ENCODE measurements at places on chromosomes 12 and 14. TPM values are rescaled to one million over a fixed set of nuclear protein-coding genes. Genes with fewer than 3 reads are reported as not detected.

SELPLG gene
- total RNA-seq, result 1.4 TPM

CMKLR1 gene
- not detected for total RNA-seq

LRIG3 gene
- 10.7 TPM for total RNA-seq

KRT75 gene
- not detected for total RNA-seq

HCFC2 gene
- 11.1 TPM for total RNA-seq

IL26 gene
- not detected for total RNA-seq

RNASE12 gene
- total RNA-seq, result not detected

KIF21A gene
- total RNA-seq, result 41.3 TPM

BEST3 gene
- not detected for total RNA-seq

SMCO2 gene
- not detected for total RNA-seq

KCNK10 gene
- not detected for total RNA-seq

RAPGEF3 gene
- total RNA-seq, result 8.8 TPM

SERPINA9 gene
- not detected for total RNA-seq

TPH2 gene
- total RNA-seq, result not detected

CYP27B1 gene
- 1.3 TPM for total RNA-seq

PPP1R36 gene
- not detected for total RNA-seq

GPRC5D gene
- total RNA-seq, result not detected

MAP1LC3B2 gene
- 2.3 TPM for total RNA-seq

ZFYVE26 gene
- 13.3 TPM for total RNA-seq

RPS6KL1 gene
- 7.6 TPM for total RNA-seq

RASSF9 gene
- 0.54 TPM for total RNA-seq

PLEKHG3 gene
- 72.2 TPM for total RNA-seq

GPR135 gene
- total RNA-seq, result 5.6 TPM

CISTR gene
- not detected for total RNA-seq

ZFP36L1 gene
- 1,327 TPM for total RNA-seq

MYF6 gene
- not detected for total RNA-seq

ZNF268 gene
- total RNA-seq, result 34.1 TPM

KRT79 gene
- total RNA-seq, result not detected
